ENCODE measurements at places on chromosomes 16 and 17.

GRCh38 chr16:21189311-21189710 lies 22.1 kb downstream of the ZP2 start:
- no peak for DNase-seq

DNA sequence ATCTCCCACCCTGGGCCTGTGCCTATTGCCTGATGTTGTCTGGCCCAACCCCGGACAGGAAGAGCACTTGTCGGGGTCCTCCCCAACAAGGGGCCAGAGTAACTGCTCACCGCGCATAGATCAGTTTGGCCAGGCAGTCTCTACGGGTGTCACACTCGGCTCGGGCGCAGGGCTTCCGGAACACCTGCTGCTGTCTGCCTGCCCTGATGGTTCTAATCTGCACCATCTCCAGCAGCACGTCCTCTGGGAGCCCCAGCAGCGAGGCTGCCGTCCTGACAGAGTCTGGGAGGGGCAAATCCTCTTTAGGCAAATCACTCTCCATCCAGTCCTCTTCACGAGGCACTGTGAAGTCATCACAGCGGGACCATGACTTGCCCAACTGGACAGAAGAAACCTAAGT lies 24.0 kb downstream of the MYO19 start:
- no peak for DNase-seq

GRCh38 chr16:53257001-53257400 lies 177.3 kb upstream of the RBL2 start:
- DNase-seq = no peak

- DNase-seq = no peak
Measured at GRCh38 chr17:69916761-69917160, 158.3 kb upstream of the KCNJ16 start.

- DNase-seq = no peak
Measured at GRCh38 chr17:36888236-36888951, 48.9 kb upstream of the LHX1 start.

DNA sequence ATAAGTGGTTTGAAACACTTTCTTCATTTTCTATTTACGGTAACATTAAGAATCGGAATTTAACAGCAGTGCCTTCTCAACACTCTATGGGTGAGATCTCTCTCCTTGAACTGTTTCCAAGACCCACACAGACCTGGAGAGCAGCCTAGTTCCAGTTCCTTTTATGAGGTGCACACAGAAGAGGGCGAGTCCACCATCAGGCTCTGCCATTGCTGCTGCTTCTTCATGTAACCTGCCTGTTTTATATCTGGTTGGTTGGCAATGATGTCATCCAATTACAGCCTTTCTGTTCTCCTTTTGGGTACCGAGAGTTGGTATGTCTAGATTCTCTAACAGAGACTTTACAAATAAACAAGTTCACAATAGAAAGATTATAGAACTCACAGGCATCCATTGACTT lies 225.7 kb downstream of the UTP18 start:
- DNase-seq = no peak

DNA sequence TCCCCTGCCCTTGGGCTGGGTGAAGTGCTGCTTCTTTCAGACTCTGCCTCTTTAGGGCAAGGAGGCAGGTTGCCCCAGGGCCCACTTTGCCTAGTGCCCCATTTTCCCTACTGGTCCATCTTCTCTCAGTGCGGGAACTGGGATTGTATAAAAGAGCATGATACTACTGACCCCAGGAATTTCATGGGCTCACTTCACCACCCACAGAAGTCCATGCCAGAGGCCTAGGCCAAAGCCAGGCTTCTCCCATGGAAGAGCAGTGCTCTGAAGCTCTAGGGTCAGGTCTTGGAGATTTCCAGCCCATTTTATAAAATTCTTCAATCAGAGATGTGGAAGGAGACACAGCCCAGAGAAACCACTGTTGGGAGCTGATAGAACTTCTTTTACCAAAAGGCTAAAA lies 5.7 kb downstream of the CACNG1 start:
- DNase-seq = no peak

GRCh38 chr17:9937901-9938300 lies 32.8 kb upstream of the RCVRN start:
- no peak for DNase-seq

All from cortex of kidney (tissue), 1 donor.